Fibroblast of skin of right biceps (primary cell): ENCODE measurements at places on chromosomes 3 and 15.

DNA sequence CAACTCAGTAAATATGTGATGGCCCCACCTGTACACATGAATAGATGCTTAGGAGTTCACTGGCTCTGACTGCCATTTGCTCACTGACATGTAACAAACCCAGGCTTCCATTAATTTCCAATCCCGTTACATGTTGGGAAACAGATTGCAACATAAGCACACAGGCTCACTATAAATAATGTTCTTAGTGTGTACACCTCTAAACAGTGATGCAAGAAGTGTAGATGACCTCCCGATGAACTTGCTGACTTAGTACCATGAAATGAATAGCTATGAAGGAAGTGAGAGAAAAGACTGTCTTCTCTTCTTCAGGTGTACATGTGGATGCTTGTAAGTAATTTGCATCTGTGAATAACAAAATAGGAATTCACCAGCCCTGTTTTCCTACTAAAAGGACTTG is 21.4 kb upstream of the FSIP1 start:
- peak; percentile 32 for DNase-seq

DNA sequence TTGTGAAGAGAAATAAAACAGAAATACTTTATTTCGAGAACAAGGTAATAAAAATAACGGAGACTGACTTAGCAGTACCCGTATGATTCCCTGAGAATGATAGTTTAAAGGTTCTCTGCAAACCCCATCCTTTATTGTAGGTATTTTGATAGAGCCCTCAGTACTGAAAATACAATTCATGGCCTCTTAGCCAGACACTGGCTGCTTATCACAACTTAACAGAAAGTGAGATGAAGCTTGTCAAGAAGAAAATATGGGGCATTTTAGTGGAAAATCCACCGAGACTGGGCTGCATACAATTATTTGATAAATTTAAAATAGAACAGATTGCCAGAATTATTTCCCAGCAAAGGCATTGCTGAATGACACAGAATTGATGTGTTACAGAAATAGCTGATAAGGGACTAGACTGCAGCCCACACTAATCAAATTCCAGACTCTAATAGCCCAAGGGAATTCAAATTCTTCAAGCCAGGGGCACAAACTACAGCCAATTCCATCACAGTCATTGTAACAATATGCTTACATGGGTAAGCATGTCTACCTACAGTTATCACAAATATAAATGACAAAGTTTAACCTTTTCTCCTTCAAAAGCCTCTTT is 521.9 kb downstream of the PLOD2 start:
- no peak for DNase-seq

- peak; percentile 24 for DNase-seq
These were observed 620.3 kb upstream of the AGTR1 start for GRCh38 chr3:148077318-148077923.

- DNase-seq = peak; percentile 87
These were observed 127.7 kb upstream of the DLG1 start for GRCh38 chr3:197426121-197426566.

DNA sequence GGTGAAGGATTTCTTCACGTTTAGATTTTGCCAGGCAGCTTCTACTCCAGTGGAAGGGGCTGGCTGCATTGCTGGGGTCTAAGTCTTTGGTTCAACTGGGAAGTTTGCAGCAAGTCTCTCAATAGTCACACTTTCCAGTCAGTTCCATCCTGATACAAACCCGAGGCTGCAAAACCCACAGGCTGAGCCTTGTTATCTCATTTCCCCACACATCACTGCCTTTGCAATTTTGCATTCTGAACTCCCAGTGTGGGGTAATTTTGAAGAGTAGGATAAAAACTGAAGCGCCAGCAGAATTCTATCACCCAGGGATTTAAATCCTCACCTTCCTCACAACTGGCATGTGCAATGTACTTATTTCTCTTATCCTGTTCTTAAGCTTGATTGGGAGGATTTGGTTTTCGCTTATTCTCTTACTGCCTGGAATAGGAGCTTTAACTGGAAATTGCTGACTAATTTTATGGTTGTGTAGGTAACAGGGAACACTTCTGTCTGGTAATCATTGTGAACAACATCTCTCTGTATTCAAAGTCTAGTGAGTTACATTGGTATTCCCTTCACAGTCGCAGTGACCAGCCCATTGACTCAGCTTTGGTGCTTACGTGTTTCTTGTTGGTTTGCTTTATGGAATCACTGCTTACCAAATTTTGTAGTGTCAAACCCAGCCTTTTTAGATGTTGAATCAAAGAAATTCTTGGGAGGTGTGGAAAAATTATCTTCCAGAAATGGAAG is 142.0 kb upstream of the TOPAZ1 start:
- DNase-seq = no peak

DNA sequence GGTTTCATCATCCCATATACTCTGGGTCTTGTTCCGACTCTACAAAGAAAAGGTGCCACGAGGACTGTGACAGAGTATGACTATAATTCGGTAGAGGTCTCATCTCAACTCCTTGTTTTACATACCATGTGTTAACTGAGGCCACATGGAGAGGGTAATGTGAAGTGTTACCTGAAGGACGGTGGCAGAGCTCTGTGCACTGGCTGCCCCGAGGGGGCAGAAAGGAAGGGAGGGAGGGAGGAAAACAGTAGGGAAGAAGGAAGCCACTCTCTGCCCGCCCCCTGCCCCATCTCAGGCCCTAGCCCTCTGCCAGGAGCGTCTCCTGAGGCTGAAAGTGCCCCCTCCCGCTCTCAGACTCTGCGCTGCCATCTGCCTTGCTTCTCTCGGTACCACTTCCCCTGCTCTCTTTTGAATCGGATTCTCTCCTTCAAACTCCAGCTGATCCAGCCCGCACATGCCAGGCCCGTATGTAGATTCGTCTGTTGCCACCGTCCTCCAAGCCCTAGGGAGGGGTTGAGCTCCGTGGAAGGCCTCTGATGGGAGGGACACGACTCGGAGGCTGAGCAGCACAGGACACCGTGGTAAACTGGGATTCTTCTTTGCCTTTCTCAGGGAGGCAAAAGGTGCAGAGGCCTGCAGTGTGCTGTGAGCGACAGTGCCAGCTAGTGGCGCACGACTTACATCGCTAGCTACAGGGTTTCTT is 70.5 kb upstream of the ATP10A start:
- DNase-seq = peak; percentile 91

- no peak for DNase-seq
These were observed 144.8 kb downstream of the SUCLG2 start for GRCh38 chr3:67509471-67510075.

DNA sequence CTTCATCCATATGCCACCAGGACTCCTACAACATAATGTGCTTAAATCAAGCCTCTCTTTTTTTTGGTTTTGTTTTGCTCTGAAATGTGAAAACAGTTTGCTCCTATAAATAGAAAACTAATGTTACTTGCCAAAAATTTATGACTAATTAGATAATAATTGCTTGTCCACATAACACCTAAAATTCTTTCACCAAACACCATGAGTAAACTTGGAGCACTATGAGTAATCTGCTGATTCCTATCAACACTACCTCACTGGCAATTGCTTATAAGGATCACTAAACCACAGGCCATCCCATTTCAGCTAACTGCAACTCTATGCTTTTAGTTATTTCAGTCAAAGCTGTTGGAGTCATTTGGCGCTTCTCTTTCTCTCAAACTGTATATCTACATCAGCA is 252.7 kb downstream of the EPHA3 start:
- DNase-seq = peak; percentile 91

DNA sequence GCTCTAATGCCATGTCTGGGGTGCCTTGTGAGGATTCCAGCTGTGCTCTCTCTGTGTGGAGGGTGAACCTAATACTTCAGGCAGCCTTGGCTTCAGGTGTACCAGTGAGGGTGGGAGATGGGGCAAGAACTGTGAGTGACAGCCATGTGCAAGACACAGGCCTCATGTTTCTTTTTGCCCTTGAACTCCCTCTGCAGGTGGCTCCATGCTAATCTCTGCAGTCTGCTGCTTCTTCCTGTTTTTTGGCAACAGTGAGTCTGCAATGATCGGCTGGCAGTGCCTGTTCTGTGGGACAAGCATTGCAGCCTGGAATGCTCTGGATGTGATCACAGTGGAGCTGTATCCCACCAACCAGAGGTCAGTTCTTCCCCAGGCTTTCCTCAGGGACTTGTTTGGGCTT is 189.3 kb downstream of the SV2B start:
- no peak for DNase-seq

GRCh38 chr3:66198437-66199088 is 22.2 kb upstream of the SLC25A26 start:
- no peak for DNase-seq

DNA sequence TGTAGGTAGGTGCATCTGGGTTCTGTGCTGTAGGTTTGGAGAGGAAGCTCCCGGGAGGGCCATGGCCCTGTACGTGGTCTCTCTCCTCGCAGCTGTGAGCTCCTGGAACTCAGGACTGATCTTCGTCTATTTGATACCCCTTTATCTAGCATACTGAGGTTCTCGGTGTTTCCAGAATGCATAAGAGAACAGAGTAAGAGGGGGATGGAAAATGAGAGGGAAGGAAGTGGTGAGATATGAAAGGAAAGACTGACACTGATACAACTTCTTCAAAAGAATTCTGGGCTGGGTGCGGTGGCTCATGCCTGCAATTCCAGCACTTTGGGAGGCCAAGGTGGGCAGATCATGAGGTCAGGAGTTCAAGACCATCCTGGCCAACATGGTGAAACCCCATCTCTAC is 90.7 kb downstream of the CHRD start:
- no peak for DNase-seq

DNA sequence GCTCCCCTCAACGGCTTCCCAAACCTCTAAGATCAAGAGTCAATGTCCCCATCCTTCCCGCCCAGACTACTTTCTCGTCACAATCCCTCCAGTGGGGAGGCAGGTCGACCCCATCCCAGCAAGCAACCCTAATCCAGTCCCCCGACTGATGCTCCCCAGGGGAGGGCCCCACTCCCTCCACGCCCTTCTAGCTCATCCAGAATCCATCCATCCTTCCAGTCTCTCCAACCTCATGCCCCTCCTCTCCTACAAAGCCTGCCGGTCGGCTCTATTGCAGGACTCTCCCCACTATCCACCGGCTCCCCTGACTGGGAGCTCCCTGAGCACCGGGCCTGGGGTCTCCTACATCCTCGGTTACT is 1.3 kb downstream of the ADAMTS7 start:
- DNase-seq = no peak

GRCh38 chr3:29887451-29887850 is 606.6 kb downstream of the RBMS3 start:
- peak; percentile 57 for DNase-seq

DNA sequence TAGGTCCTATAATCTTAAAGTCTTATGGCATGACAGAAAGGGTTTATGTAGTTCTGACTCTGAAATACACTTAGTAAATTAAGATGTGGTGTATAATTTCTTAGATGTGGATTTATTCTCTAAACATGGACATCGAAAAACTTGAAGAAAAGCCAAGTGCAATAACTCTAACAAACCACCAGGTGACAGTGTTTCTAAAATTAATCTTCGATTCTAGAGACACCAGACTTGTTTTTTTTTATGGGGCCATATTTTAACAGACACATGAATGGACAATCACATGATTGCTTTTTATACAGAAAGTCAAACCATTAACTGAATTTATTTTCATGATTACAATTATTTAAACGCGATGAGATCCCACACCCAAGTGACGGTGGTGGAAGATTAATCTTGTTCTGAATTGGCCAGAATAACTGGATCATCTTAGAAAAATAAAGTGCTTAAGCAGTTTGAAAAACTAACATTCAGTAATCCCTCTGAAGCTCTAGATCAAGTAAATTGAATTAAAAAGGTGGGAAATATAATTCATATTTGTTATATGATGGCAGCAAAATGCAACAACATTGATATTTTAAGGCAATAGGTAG is 305.1 kb downstream of the LSAMP start:
- peak; percentile 39 for DNase-seq

- no peak for DNase-seq
These were observed 26.2 kb downstream of the NME9 start for GRCh38 chr3:138303474-138303873.

- DNase-seq = no peak
These were observed 45.8 kb upstream of the ATP2B2 start for GRCh38 chr3:10551139-10551538.
